Stromal cell of bone marrow (primary cell): ENCODE measurements at places on chromosomes 4 and X.
A peak's percentile ranks its signal among the peaks of the same experiment; 100 is the strongest.

GRCh38 chr4:16642897-16643296, 255.5 kb downstream of the LDB2 start:
- no peak for DNase-seq

GRCh38 chr4:79833857-79834256, 239.2 kb downstream of the ANTXR2 start:
- no peak for DNase-seq

DNA sequence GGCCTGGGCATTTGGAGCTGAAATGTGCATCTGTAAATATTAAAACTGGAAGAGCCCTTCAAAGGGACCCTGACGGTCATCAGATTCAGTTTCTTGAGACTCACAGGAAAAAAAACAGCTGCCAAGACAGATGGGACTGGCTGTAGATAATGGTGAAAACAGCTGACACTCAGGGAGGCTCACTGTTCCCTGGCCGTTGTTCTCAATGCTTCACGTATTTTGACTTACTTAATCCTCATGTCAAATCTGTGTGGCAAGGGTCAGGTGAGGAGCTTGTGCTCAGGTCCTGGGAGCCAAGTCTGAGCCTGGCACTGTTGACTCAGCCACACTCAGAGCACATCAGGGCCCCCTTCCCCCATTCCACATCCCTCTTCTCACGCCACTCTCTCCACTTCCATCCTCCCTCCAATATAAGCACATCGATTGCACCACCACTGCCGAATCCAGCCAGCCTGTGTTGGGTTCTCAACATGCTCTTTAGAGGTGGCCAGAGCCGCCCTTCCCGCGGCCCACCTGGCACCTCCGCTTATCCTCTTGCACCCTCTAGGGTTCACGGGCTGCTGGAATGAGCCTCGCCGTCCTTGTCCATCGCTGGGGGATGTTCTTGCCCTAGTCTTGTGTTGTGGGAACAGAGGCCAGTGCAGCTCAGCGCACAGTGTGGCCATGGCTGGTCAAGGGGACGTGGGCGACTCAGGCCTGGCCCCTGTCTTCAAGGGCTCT, 40.1 kb downstream of the EVC start:
- no peak for DNase-seq

DNA sequence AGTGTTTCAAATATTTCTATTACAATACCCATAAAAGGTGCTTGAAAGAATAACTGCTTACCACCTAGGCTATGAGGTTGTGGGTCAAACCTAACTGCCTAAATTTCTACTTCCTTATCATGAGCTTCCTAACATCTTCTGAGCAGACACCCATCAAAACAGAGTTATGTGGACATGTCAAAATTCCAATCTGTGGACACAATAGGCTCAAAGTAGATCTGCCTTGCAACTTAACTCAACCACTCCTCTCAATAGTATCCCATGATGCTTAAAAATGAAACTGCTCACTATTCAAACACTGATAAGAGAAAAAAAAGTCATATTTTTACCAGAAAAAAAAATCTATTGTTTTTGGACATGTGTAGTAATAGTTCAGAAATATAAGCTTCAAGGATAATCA, 462.7 kb downstream of the INPP4B start:
- no peak for DNase-seq

DNA sequence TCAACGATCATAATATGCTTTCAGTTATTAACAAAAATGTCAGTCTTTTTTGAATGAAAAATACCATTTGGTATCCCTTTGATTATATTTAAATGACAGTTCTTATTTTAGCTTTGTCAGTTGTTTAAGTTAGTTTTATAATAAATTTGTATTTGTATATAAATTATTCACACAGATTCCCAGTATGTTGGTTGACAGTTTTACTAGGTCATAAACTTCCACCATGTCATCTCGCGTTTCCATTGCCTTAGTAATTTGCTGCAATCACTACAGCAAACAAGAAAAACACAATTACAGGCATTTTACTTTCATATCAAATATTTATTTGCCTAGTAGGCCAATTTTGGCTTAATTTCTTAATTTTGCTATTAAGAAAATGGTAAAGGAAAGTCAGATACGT, 109.6 kb upstream of the ANK2 start:
- no peak for DNase-seq

- no peak for DNase-seq
Observed at GRCh38 chrX:83101961-83102360, 406.1 kb upstream of the POU3F4 start.

- peak; percentile 43 for DNase-seq
Observed at GRCh38 chrX:56763556-56764152, 34.6 kb downstream of the NBDY start.

DNA sequence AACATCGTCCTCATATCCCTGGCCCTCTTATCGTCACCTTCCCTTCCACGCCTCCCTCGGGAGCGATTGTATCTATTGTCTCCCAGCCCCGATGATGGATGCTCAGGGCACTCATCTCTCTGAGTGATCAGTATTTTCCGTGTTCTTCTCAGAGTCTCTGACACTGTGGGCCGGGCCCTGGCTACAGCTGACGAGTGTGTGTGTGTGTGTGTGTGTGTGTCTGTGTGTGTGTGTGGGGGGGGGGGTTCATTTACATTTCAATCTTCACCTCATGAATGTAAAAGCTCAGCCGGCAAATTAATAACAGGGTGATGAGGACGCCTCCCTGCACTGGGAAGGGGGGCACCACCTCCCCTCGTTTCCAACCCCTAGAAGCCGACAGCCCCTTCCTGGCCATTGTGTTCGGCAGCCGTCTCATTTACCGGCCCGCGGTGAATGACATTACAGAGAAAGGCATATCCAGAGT, 159.5 kb downstream of the SHOX start:
- no peak for DNase-seq

DNA sequence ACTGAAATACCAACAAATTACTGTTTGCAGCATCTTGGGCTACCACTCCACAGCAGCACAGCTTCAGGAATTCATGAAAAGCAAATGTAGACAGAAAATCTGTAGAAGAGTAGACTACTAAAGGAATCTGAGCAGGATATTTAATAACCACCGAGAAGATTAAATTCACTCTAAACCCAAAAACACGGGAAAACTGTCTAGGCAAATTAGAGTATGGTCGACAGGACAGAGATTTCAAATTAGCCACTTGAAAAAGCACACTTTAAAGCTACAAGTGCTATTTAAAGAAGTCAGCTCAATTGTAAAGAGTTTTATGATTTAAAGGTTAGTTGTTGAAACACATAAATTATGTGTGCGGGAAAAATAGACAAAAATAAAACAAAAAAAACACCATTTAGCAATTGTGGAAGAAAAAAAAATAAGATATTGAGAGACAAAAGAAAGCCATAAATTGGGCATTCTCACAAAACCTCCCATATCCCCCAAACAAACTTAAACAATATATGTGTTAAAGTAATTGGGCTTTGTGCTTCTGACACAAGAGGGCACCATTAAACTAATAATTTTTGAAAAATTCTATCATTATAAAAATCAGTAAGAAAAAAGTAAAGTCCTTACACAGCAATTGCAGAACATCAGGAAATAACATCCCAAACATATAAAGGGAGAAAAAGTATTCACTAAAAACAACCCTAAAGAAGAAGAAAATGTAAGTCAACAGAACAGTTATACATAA, 880.8 kb downstream of the TECRL start:
- no peak for DNase-seq

DNA sequence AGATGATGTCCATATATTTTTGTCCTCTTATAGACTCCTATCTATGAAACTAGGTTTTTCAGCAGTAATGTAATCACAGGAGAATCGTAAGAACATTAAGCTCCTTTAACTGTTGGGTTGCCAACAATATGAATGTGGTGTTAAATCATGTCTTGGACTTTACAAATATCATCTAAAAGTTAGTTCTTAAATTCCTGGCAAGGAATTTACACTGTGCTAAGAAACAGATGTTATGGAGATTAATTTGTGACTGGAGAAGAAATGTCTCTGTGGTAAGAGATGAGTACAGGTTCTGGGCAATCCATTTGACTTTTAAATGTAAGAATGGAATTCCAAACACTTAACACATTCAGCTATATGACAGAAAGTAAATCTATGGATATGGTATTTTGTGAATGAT, 34.6 kb downstream of the CNKSR2 start:
- DNase-seq: no peak

DNA sequence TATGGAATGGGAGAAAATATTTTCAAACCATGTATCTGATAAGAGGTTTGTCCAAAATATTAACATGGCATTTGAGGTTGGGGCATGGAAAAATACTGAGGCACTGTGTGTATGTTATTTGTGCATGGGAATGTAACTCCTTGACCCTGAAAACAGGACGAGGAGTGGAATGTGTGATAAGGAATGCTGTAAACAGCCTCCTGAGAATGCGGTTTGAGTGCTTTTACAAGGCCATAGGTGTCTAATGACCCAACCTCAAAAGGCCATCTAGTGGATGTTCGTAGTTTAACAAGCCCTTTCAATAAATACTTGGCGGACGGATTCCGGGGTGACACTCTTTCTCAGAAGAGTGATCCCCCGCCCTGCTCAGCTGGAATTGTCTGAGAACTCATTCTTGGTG, 162.9 kb upstream of the USP9X start:
- no peak for DNase-seq

GRCh38 chr4:81207828-81208227, 7.2 kb downstream of the PRKG2 start:
- DNase-seq: peak; percentile 65

- no peak for DNase-seq
Observed at GRCh38 chr4:33054656-33055196, 2334.6 kb downstream of the PCDH7 start.

GRCh38 chr4:21387683-21388082, 560.9 kb downstream of the KCNIP4 start:
- no peak for DNase-seq

- no peak for DNase-seq
Observed at GRCh38 chr4:75555294-75556164, at the start of gene ODAPH. Gene ODAPH, plus strand, starts transcription at chr4:75556066. Its CDS starts 17 bp downstream, at chr4:75556083.

DNA sequence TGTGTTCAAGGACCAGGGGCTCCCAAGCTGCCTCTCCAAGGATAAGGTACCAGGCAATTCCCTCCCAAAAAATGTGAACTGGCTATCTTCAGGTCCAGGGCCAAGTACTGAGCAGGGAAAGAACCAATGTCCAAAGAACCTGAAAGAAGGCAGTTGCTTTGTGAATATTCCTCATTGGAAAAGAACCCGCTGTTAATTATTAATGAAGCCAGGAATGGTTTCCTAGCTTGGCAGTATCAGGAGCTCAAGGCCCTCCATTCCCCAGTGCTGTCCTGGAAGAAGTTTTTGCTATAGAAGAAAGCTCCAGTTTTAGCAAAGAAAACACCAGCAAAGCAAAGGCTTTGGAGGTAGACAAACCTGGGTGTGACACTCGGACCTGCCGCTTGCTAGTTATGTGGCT, 130.0 kb upstream of the MBNL3 start:
- no peak for DNase-seq

DNA sequence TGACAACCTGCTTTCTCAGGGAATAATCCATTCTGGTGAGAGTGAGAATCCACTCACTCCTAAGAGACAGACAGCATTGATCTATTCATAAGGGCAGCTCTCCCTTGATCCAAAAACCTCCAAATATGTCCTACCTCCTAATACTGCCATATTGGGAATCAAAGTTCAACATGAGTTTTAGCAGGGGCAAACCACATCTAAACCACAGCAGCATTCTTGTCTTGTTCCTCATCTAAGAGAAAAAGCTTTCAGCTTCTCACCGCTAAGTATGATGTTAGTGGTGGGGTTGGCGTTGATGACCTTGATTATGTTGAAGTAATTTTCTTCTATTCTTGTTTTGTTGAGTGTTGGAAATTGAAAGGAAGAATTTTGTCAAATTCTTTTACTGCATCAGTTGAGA, 69.6 kb downstream of the SERTM2 start:
- no peak for DNase-seq

DNA sequence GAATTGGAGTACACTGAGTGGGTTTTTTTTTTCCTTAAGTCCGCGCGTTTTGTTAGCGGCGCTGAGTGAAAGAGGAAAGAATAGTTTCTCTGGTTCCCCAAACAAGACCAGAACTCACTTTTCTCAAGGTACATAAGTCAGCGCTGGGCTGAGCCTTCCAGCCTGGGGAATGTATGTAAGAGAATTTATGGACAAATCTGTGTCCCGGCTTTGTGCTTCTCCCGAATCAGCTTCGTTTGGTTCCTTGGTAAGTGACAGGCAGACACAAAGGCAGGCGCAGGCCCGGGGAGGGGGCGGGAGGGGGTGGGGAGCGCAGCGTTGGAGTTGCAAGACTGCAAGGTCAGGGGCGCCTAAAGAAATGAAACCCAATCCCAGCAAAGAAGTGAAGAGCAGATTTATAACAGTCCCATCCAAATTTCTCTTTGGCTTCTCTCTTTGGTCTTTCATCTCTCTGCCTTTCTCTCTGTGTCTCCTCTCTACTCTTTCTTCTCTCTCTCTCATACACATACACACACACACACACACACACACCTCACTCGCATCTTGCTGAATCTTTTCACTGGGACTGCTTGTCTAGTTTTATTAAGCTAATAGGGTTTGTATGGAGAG, 981 bp downstream of the TET2 start:
- no peak for DNase-seq

DNA sequence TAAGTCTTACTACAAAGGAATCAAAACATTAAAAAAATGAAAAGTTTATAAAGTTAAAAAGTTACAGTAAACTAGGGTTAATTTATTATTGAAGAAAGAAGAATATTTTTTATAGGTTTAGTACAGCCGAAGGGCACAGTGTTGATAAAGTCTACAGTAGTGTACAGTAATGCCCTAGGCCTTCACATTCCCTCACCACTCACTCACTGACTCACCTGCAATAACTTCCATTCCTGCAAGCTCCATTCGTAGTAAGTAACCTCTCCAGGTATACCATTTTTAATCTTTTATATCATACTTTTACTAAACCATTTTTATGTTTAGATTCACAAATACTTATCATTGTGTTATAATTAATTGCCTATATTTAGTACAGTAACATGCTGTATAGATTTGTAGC, 307.5 kb upstream of the FAM241A start:
- DNase-seq: no peak

GRCh38 chrX:136761421-136761820, 19.3 kb downstream of the ARHGEF6 start:
- DNase-seq: no peak

- peak; percentile 48 for DNase-seq
Observed at GRCh38 chr4:76589872-76590797, 155.1 kb downstream of the SHROOM3 start.

GRCh38 chr4:44194365-44194764, 254.2 kb downstream of the KCTD8 start:
- no peak for DNase-seq

DNA sequence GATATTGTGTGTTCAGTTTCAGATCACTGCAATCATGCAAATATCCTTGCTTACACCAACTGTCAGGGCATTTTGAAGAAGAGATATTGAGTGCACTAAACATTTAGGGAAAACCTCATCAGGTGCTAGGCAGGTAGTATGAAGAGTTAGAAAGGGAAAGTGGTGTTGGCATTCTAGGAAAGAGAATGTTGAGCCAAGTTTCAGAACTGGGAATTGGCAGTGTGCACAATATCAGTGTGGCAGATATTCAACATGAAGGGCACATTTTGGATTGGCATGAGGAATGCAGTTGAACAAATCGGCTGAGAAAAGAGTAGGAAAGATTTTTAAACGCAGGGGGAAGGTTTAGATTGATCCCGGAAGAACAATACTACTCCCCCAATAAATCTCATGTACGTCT, 43.4 kb upstream of the SMAD1 start:
- DNase-seq: no peak
